ENCODE measurements at places on chromosomes 16 and 17.

DNA sequence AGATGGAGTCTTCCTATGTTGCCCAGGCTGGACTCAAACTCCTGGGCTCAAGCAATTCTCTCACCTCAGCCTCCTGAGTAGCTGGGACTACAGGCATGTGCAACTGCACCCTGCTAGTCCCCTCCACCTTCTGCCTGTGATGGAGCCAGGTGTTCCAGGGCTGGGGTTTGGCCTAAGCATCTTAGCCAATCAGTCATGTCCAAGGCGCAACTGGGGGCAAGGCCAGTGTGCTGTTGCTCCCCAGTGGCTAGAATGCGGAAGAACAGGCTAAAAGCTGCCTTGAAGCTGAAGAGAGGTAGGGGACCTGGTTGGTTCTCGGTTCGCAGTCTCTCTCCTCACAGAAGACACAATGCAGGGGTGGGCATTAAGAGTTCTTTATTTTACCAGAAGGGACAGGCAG, 18.6 kb downstream of the FLOT2 start:
- DNase-seq, result peak; percentile 62

DNA sequence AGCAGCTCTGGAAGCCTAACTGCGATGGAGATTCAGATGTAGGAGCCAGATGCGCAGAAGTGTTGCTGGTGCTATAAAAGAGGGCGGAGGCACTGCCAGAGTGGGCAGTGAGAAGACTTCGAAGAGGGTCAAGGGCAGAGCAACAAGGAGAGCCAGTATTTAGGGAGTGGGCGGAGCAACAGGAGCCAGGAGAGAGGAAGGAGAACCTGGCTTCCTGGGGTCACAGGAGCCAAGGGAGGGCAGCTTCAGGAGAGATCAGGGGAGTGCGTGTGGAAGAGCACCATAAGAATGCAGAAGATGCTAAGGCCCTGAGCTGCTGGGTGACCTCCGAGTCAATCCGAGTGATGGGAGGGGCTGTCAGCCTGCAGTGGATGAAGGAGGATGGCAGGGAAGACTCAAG, 14.4 kb upstream of the MRPS23 start:
- DNase-seq, result no peak

- DNase-seq, result no peak
Measured at GRCh38 chr17:75110234-75110937, 617 bp downstream of the ARMC7 start.

- peak; percentile 87 for DNase-seq
Measured at GRCh38 chr17:2592971-2593820, at the start of gene PAFAH1B1. Gene PAFAH1B1, plus strand, starts transcription at chr17:2593654. Its CDS starts 44,635 bp downstream, at chr17:2638289.

- no peak for DNase-seq
Measured at GRCh38 chr17:54347495-54347894, 524.8 kb downstream of the KIF2B start.

GRCh38 chr16:88076211-88076931, 125.1 kb downstream of the BANP start:
- no peak for DNase-seq

DNA sequence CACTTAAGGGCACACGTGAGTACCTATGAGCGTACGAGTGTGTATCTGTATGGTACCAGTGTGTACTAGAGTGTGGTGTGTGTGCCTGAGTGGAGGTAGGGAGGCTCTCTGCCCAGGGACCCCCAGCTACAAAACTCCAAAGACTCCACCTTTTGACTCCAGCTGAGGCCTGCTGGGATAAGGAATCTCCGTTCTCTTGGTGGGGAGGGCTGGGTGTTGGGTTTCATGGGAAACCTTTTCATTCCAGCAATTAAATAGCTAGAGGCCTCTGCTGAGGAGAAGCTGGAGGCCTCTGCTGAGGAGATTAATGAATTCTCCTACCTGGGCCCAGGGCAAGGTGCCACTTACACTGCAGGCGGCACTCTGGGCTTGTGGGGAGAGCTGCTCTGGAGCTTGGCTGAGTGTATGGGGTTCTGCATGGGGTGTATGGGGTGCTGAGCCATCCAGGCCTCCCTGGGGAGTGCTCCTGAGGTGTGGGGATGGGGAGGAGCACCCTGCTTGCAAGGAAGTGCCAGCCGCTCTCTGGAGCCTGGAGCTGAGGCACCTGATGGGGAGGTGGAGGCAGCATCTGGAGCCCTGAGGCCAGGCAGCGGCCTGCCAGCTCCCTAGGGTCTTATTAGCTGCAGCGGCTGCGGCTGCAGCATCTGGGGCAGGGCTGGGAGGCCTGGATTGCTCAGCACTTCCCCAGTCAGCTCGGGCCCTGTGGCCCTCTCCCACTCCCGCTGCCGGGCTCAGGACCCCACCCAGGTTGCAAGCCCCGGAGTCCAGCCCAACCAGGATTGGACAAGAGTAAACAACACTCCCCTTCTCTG, 4.6 kb downstream of the ANKRD13B start:
- DNase-seq, result no peak

DNA sequence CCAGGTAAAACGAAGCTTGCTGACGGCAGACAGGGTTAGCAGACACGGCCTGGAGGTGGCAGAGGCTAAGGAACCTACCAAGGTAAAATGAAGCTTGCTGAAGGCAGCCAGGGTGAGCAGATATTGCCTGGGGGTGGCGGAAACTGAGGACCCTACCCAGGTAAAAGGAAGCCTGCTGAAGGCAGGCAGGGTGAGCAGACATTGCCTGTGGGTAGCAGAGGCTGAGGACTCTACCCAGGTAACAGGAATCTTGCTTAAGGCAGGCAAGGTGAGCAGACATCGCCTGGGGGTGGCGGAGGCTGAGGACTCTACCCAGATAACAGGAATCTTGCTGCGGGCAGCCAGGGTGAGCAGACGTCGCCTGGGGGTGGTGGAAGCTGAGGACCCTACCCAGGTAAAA, 2.6 kb upstream of the GCGR start:
- DNase-seq, result no peak

All from GM12892 (cell line).